Activated CD4-positive, alpha-beta T cell treated with anti-CD3 and anti-CD28 coated beads, Interleukin-2, amount 50 U/mL, for 1 hour (primary cell): ENCODE measurements at places on chromosomes 2 and 18.

GRCh38 chr2:135951041-135951583 lies 34.3 kb downstream of the DARS1 start:
- no peak for DNase-seq

DNA sequence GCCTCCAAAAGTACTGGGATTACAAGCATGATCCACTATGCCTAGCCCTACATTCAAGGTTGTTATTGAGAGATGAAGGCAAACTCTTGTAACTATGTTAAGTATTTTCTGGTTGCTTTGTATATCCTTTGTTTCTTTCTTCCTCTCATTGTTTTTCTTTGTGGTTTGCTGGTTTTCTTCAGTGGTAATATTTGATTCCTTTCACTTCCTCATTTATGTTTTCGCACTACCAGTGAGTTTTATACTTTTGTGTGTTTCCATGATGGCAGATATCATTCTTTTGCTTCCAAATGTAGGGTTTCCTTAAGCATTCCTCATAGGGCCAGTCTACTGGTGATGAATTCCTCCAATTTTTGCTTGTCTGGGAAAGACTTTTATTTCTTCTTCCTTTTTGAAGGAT lies 90.2 kb downstream of the NCK2 start:
- DNase-seq, result no peak

GRCh38 chr18:2572171-2572569 lies 813 bp downstream of the NDC80 start:
- no peak for DNase-seq

- DNase-seq, result peak; percentile 31
Observed at GRCh38 chr18:5057386-5058348, 139.4 kb downstream of the AKAIN1 start.

DNA sequence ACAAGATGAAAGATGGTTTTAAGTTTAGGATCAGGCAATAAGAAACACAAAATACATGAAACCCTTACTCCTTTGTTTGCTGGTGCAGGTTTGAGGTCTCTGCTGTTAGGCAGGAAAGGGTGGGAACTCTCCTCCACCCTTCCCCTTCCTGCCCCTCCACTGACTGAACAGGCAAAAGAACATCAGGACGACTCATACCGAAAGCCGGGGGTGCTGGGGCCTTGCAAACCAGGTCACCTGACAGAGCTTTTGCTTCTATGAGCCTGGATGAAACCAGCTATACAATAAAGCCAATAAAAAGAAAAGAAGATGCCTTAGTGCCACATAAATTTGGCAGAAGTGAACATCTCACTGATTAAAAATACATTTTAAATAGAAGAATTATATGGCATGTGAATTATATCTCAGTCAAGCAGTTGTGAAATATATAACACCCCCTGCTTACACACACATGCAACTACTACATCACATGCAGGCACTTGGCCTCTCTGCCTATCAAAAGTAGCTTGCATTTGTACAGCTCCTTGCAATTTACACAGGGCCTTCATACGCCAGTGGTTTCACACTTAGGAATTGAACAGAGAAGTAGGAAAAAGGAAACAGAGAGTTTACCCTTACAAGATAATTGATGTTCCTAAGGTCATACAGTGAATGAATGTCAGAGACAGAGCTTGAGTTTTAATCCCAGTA lies 215.1 kb upstream of the TRIB2 start:
- peak; percentile 46 for DNase-seq

- no peak for DNase-seq
Observed at GRCh38 chr2:225274751-225275150, 124.8 kb upstream of the NYAP2 start.

- no peak for DNase-seq
Observed at GRCh38 chr2:128986867-128987268, 668.2 kb upstream of the HS6ST1 start.

GRCh38 chr2:175855794-175856453 lies 146.1 kb downstream of the LNPK start:
- DNase-seq, result no peak

DNA sequence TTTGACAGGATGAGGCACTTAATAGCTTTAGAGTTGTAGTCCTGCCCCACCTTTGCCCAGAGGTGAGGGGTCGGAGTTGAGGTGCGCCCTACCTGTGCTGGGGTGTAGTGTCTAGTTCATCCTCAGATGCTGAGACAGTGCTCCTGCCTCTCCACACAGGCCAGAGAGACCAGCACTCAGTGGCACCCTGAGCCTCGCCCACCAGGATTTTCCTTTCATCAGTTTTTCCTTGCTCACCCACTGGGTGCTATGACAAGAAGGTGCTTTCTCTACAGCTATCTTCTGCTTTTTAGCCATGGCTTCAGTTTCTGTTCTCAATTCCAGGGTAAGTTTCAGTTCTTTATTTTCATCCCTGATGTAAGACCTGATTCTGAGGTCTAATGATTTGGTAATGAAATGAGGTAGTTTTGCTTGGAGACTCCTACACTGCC lies 16.8 kb upstream of the TMEM131 start:
- DNase-seq, result no peak

GRCh38 chr18:59520562-59521355 lies 161.7 kb upstream of the LMAN1 start:
- DNase-seq, result no peak

GRCh38 chr2:136117391-136117841 lies 533 bp downstream of the CXCR4 start:
- peak; percentile 57 for DNase-seq

GRCh38 chr18:63158012-63158631 lies 161.4 kb downstream of the BCL2 start:
- DNase-seq, result no peak

DNA sequence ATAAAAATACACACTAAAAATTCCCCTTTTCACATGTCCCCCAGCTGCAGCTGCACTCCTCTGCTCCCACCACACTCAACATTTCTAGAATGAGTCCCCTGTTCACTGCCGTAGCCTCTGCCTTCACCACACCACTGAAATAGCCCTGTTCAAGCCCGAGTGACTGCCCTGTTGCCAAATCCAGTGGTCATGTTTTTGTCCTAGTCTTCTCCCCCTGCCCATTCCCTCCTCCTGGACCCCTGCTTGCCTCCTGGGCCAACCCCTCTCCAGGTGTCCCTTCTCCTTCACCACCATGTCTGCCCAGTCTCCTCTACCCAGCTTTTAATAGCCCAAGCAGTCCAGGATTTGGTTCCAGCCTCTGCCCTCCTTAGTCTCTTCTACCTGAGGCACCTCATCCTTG lies 97.1 kb upstream of the LGALSL start:
- DNase-seq, result no peak
